Stomach (tissue), 19 donors: ENCODE measurements at places on chromosomes 3 and 15. TPM values are rescaled to one million over a fixed set of nuclear protein-coding genes. Genes with fewer than 3 reads are reported as not detected.

DNA sequence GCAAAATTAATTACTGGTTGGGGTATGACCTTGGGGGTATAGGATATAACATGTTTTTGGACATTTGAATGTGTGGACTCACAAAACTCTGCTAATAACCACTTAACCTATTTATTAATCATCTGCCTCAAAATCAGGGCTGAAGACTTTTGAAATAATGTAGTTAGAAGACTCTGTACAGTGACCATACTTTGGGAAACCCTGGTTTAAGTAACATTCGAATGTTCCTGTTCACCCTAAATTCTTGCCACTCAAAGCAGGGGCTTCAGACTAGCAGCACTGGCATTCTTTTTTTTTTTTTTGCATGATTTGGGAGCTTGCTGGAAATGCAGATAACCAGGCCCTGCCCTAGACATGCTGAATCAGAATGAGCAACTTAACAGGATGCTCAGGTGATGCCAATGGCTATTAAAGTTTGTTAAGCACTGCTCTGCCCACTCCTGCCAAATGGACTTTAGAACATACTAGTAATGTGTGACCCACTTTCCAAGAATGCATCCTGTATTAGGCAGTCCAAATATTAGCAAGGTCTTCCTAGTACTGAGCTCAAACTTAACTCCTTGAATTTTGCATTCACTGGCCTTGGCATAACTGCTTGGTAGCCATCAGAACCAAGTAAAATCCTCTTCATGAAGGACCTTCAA lies 12.7 kb upstream of the ST3GAL6 start:
- H3K36me3 ChIP-seq: no peaks in the 10 kb centered on the region
- H3K27me3 ChIP-seq: no peaks in the 10 kb centered on the region
- H3K4me3 ChIP-seq: no peak overlapping the region
- no peak overlapping the region for H3K27ac ChIP-seq
- no peaks in the 10 kb centered on the region for H3K4me1 ChIP-seq
- no peak for DNase-seq

- no peak overlapping the region for H3K4me3 ChIP-seq
- no peaks in the 10 kb centered on the region for H3K27me3 ChIP-seq
- DNase-seq: no peak
These were observed 76.2 kb downstream of the NR2F2 start for GRCh38 chr15:96406701-96407100.

- H3K4me3 ChIP-seq: no peak overlapping the region
- H3K27ac ChIP-seq: peak overlapping the region; percentile 62
- no peak for DNase-seq
- peaks cover 83% of the 10 kb centered on the region for H3K4me1 ChIP-seq
- no peaks in the 10 kb centered on the region for H3K36me3 ChIP-seq
- H3K27me3 ChIP-seq: no peaks in the 10 kb centered on the region
These were observed 69.5 kb upstream of the MBNL1 start for GRCh38 chr3:152199102-152199840.

- H3K36me3 ChIP-seq: no peaks in the 10 kb centered on the region
- H3K4me3 ChIP-seq: no peak overlapping the region
- DNase-seq: no peak
- peak overlapping the region; percentile 10 for H3K27ac ChIP-seq
- no peaks in the 10 kb centered on the region for H3K4me1 ChIP-seq
These were observed 84.7 kb upstream of the THBS1 start for GRCh38 chr15:39495871-39496840.

GRCh38 chr3:146503461-146504202 lies 34.3 kb upstream of the PLSCR2 start:
- H3K4me1 ChIP-seq: peaks cover 48% of the 10 kb centered on the region
- H3K4me3 ChIP-seq: no peak overlapping the region
- DNase-seq: peak; percentile 64
- H3K36me3 ChIP-seq: no peaks in the 10 kb centered on the region
- peak overlapping the region; percentile 24 for H3K27ac ChIP-seq
- no peaks in the 10 kb centered on the region for H3K27me3 ChIP-seq

GRCh38 chr3:171351676-171352075 lies 108.5 kb downstream of the TNIK start:
- no peak overlapping the region for H3K4me3 ChIP-seq
- peak overlapping the region; percentile 28 for H3K27ac ChIP-seq
- no peaks in the 10 kb centered on the region for H3K27me3 ChIP-seq
- no peak for DNase-seq
- peaks cover 76% of the 10 kb centered on the region for H3K4me1 ChIP-seq
- no peaks in the 10 kb centered on the region for H3K36me3 ChIP-seq

DNA sequence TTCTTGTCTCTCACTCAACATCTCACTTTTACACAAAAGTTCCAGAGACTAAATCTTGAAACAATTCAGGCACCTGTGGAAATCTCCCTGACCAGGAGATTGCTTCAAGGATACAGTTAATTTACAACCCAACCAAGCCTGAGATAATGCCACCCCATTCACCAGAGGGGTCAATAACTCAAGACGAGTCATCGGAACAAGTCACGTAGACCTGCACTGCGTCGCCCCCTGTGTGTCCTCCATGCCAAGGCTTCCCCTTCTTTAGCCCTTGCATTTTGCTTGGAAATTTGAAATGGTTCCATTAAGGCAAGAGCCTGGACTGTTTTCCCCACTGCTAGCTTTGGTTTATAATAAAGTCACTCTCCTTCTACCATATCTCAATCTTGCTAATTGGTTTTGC lies 129.0 kb upstream of the NEO1 start:
- no peaks in the 10 kb centered on the region for H3K4me1 ChIP-seq
- DNase-seq: no peak
- no peaks in the 10 kb centered on the region for H3K36me3 ChIP-seq
- H3K27me3 ChIP-seq: no peaks in the 10 kb centered on the region

DNA sequence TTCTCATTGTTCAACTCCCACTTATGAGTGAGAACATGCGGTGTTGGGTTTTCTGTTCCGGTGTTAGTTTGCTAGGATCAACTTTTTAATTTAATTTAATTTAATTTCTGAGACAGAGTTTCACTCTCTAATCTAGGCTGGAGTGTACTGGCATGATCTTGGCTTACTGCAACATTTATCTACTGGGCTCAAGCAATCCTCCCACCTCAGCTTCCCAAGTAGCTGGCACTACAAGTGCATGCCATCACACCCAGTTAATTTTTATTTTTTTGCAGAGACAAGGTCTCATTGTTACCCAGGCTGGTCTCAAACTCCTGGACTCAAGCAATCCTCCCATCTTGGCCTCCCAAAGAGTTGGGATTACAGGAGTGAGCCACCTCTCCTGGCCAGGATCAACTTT lies 82.7 kb downstream of the GPR156 start:
- no peak overlapping the region for H3K4me3 ChIP-seq
- H3K27ac ChIP-seq: no peak overlapping the region
- H3K27me3 ChIP-seq: no peaks in the 10 kb centered on the region
- H3K36me3 ChIP-seq: no peaks in the 10 kb centered on the region
- peaks cover 5% of the 10 kb centered on the region for H3K4me1 ChIP-seq

GRCh38 chr3:14422016-14422963 lies 19.9 kb downstream of the SLC6A6 start:
- peaks cover 17% of the 10 kb centered on the region for H3K36me3 ChIP-seq
- no peak overlapping the region for H3K27ac ChIP-seq
- no peak for DNase-seq
- H3K4me1 ChIP-seq: peaks cover 45% of the 10 kb centered on the region

DNA sequence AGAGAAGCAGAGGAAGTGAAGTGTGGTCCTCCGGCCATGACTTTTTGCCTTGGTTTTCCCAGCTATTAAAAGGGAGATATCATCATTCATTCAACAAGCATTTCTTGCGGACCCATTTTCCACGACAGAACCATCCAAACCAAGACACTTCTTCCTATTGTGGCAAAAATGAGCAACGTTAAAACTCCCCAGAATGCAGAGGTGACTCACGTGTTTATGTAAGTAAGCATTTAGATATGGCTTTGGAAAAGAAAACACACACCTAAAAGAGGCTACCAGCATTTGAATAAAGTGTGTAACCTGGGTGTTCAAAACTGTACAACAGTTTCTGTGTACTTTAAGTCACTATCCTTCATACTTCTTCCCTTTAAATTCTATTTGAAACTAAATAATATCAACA lies 181.3 kb downstream of the RORA start:
- no peaks in the 10 kb centered on the region for H3K36me3 ChIP-seq
- H3K4me3 ChIP-seq: no peak overlapping the region
- no peak overlapping the region for H3K27ac ChIP-seq

GRCh38 chr3:196872316-196872715 lies 4.6 kb downstream of the SENP5 start:
- H3K4me1 ChIP-seq: peaks cover 75% of the 10 kb centered on the region
- H3K27me3 ChIP-seq: no peaks in the 10 kb centered on the region
- DNase-seq: peak; percentile 2
- no peak overlapping the region for H3K27ac ChIP-seq
- H3K36me3 ChIP-seq: peaks cover 6% of the 10 kb centered on the region
- no peak overlapping the region for H3K4me3 ChIP-seq

DNA sequence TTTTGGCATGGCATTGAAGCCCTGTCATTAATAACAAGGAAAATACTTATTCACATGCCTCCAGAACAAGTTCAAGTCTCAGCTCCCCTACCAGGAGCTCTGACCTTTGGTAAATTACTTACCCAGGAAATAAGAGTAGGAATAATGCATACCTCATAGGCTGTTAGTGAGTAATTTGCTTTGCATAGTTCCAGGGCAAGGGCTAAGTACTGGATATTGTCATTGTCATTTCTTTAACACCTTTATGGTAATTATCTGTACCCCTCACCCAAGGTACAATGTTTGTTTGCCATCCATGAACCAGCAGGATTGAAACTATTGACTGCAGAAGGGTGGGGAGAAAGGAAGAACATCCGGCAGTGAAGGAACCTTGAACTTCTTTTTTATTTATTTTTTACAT lies 148.5 kb downstream of the SOX2 start:
- no peak for DNase-seq
- H3K27me3 ChIP-seq: no peaks in the 10 kb centered on the region
- no peak overlapping the region for H3K4me3 ChIP-seq
- no peaks in the 10 kb centered on the region for H3K36me3 ChIP-seq
- no peaks in the 10 kb centered on the region for H3K4me1 ChIP-seq

DNA sequence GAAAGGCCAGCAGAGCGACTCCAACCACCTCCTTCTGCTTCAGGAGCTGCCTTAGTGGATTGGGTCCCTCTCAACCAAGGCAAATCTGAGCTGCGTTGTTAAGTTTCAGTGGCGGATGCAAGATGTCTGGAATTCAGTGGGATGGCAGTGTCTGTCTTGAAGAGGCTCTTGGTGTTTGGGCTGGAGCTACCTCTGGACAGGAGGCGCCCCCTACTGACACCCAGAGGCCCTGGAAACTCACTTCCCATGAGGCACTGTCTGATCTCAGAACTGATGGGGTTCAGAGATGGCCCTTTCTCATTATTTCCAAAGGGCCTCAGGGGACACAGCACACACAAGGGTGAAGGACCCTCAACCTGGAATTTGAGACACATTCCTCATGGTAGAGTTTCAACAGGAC lies 6.0 kb upstream of the SLC28A1 start:
- no peaks in the 10 kb centered on the region for H3K36me3 ChIP-seq
- no peak overlapping the region for H3K4me3 ChIP-seq
- DNase-seq: peak; percentile 79
- H3K27me3 ChIP-seq: no peaks in the 10 kb centered on the region
- H3K4me1 ChIP-seq: no peaks in the 10 kb centered on the region

DNA sequence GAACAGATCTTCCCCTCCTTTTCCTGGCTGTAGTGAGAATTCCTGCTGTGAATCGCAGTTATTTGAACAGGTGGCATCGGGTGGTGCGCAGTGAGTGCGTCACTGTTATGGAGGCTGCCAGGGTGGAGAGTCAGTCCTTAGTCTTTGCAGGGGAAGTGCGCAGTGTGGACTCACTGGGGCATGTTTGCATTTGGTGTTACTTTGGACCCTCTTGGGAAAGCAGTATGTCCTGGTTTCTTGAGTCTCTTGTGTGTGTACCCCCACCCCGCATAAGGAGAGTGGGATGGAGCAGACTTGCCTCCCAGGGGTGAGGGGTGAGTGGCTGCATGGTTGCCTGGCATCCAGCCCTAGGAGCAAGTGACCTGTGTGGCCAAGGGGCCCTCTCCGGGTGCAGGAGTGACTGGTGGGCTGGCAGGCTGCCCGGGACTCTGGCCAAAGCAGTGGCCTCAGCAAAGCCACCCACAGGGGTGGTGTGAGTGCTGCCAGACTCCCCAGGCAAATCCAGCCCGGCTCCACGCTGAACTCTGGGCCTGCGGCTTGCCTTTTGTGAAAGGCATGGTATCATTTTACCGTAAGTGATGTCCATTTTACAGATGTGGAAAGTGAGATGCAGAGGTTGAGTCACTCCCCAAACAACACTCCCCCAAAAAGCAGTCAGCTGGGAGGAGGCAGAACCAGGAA lies 46.4 kb downstream of the DNASE1L3 start:
- no peaks in the 10 kb centered on the region for H3K27me3 ChIP-seq
- H3K27ac ChIP-seq: peak overlapping the region; percentile 85
- H3K4me3 ChIP-seq: no peak overlapping the region
- DNase-seq: peak; percentile 92
- H3K4me1 ChIP-seq: peaks cover 51% of the 10 kb centered on the region
- H3K36me3 ChIP-seq: peaks cover 92% of the 10 kb centered on the region

DNA sequence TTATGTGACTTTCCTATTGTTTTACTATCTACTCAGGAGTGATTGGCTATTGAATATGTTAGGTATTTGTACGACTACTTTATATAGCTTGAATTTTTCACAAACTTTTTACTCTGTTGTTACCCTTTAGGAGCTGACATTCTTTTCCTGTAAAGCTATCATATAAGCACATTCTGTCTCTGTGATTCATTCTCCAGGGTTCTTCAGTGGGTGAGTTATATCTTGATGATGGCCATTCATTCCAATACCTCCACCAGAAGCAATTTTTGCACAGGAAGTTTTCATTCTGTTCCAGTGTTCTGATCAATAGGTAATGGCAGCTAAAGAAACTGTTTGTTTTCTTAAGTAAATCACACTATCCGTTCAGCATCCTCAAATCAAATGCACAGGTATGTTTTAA lies 10.1 kb upstream of the CAPN3 start:
- H3K36me3 ChIP-seq: peaks cover 92% of the 10 kb centered on the region
- no peak overlapping the region for H3K4me3 ChIP-seq
- no peaks in the 10 kb centered on the region for H3K4me1 ChIP-seq
- no peak overlapping the region for H3K27ac ChIP-seq

GRCh38 chr15:27693280-27693679 lies 405.8 kb downstream of the OCA2 start:
- H3K27me3 ChIP-seq: no peaks in the 10 kb centered on the region
- no peaks in the 10 kb centered on the region for H3K36me3 ChIP-seq
- no peak overlapping the region for H3K27ac ChIP-seq
- H3K4me3 ChIP-seq: no peak overlapping the region

DNA sequence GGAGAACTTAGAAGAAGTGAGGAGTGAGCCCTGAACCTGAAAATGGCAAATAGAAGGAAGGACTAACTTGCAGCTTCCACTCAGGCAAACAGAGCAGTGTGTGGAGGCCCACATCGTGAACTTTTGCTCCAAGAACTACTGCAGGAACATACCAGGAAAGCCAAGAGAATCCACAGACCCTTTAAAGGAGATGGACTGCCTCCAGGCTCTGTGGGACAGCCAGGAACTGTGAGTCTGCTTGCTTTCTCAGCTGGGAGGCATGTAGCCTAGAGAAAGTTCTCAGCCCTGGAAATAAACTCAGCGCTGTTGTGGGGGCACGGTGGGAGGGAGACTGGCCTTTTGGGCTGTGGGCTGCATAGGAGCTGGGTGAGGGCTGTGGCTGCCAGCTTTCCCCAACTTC lies 93.0 kb downstream of the SNRK start:
- peak overlapping the region; percentile 79 for H3K27ac ChIP-seq
- H3K36me3 ChIP-seq: no peaks in the 10 kb centered on the region
- peaks cover 21% of the 10 kb centered on the region for H3K4me1 ChIP-seq
- peak; percentile 53 for DNase-seq

DUOXA2 gene
- total RNA-seq: not detected

SCN11A gene
- total RNA-seq: not detected

SPINT1 gene
- total RNA-seq: 297 TPM

RAB27A gene
- total RNA-seq: 78.4 TPM

CCK gene
- total RNA-seq: not detected

OXTR gene
- not detected for total RNA-seq

DHFR2 gene
- total RNA-seq: 1.4 TPM

SERPINI2 gene
- not detected for total RNA-seq

C3orf22 gene
- not detected for total RNA-seq
